SJSA1 (cell line): ENCODE measurements at places on chromosomes 6 and 20. TPM values are rescaled to one million over a fixed set of nuclear protein-coding genes. Genes with fewer than 3 reads are reported as not detected.

DNA sequence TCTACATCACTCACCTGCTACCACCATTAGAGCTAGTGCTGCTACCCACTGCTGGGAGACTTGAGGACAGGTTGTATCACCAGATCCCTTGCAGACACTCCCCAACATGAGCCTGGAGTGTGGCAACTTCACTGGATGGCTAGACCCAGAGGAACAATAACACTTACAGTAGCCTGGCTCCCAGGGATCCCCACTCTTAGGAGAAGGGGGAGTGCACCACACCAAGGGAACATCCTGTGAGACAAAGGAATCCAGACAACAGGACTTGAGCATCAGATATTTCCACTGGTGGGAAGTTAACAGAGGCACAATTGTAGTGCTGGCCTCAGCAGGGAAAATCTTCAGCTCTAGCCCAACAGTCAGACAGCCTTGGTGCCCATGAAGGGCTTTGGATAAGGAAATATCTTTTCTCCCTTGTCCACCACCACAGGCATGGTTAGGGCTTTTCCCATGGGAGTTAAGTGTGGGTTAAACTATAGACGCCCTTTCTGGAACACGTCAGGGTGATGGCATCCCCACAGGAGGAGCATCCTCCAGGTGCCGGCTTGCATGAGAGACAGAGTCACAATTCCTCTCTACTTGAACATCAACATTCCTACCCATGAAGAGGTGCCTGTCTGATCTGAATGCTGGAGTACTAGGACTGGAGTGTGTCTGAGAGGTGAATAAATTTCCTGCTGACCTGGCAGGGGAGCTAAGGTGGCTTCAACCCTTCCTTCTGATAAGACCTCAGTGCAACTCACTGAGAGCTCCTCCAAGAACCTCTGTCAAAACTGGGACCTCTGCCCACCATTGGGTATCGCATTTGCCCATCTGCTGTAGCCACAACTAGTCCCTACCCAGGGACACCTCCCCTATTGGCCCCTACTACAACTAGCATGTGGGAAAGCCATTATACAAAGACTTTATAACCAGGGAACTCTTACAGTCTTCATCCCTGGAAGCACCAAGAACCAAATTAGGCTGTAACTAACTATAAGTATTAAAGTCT, 55.4 kb upstream of the SIRPG start:
- H3K27ac ChIP-seq: no peak overlapping the region
- no peak overlapping the region for H3K4me3 ChIP-seq
- H3K27me3 ChIP-seq: peaks cover 12% of the 10 kb centered on the region; the same call in 1 of the 2 replicates

- no peaks in the 10 kb centered on the region for H3K27me3 ChIP-seq
- H3K4me3 ChIP-seq: no peak overlapping the region
- no peak for DNase-seq
- no peaks in the 10 kb centered on the region for H3K4me1 ChIP-seq
- H3K36me3 ChIP-seq: no peaks in the 10 kb centered on the region
Observed at GRCh38 chr6:47159763-47160162, 117.6 kb upstream of the ADGRF1 start.

- no peak for DNase-seq
- H3K27me3 ChIP-seq: no peaks in the 10 kb centered on the region
- H3K36me3 ChIP-seq: no peaks in the 10 kb centered on the region
- no peak overlapping the region for H3K27ac ChIP-seq
- H3K4me3 ChIP-seq: no peak overlapping the region
Observed at GRCh38 chr6:33761581-33761921, 14.8 kb upstream of the IP6K3 start.

DNA sequence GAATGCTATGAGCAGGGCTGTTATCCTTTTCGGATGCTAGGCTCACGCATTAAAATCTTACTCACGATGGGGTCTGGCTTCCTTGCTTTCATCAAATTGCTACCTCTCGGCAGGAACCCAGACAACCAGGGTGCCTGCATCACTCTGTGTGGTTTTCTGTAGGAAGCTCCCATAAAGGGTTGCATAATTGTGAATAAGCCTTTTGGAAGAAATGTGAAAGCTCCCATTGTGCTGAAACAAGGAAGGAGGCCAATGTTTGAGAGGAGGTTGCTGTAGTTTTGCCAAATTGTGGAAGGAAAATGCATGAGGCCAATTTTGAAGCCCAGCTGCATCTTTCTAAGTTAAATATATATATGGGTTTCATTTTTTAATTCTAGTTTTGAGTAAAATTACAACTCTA, 615.5 kb downstream of the C6orf118 start:
- no peaks in the 10 kb centered on the region for H3K27me3 ChIP-seq
- H3K4me1 ChIP-seq: no peaks in the 10 kb centered on the region
- H3K27ac ChIP-seq: no peak overlapping the region
- DNase-seq: no peak
- no peaks in the 10 kb centered on the region for H3K36me3 ChIP-seq
- no peak overlapping the region for H3K4me3 ChIP-seq

- H3K27me3 ChIP-seq: no peaks in the 10 kb centered on the region
- H3K4me1 ChIP-seq: peaks cover 17% of the 10 kb centered on the region
- no peaks in the 10 kb centered on the region for H3K36me3 ChIP-seq
- no peak overlapping the region for H3K27ac ChIP-seq
Observed at GRCh38 chr6:155422635-155423034, 33.0 kb downstream of the NOX3 start.

- H3K4me1 ChIP-seq: peaks cover 6% of the 10 kb centered on the region
- no peaks in the 10 kb centered on the region for H3K27me3 ChIP-seq
- H3K4me3 ChIP-seq: no peak overlapping the region
- DNase-seq: no peak
- H3K36me3 ChIP-seq: no peaks in the 10 kb centered on the region
Observed at GRCh38 chr6:113762641-113763040, 94.5 kb upstream of the MARCKS start.

DNA sequence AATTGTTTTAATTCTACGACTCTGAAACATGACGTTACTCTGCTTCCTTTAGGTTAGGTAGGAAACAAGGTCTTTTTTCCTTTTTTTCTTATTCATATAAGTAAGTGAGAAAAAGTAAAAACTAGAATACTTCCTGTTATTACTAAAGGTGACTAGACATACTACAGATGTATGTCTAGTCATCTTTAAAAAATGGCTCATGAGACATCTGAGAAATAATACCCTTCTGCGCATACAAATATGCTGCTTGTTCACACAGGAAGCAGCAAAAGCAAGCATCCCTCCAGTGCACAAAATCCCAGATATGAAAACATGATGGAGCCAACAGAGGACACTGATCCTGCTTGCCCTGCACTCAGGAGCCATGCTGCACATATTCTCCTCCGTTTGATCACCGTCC, 699.1 kb downstream of the EPM2A start:
- no peaks in the 10 kb centered on the region for H3K36me3 ChIP-seq
- no peak for DNase-seq
- no peak overlapping the region for H3K4me3 ChIP-seq
- H3K4me1 ChIP-seq: peaks cover 5% of the 10 kb centered on the region

ADGRF4 gene
- total RNA-seq: not detected in 2 replicates
